ENCODE measurements at places on chromosomes 7 and 10.

DNA sequence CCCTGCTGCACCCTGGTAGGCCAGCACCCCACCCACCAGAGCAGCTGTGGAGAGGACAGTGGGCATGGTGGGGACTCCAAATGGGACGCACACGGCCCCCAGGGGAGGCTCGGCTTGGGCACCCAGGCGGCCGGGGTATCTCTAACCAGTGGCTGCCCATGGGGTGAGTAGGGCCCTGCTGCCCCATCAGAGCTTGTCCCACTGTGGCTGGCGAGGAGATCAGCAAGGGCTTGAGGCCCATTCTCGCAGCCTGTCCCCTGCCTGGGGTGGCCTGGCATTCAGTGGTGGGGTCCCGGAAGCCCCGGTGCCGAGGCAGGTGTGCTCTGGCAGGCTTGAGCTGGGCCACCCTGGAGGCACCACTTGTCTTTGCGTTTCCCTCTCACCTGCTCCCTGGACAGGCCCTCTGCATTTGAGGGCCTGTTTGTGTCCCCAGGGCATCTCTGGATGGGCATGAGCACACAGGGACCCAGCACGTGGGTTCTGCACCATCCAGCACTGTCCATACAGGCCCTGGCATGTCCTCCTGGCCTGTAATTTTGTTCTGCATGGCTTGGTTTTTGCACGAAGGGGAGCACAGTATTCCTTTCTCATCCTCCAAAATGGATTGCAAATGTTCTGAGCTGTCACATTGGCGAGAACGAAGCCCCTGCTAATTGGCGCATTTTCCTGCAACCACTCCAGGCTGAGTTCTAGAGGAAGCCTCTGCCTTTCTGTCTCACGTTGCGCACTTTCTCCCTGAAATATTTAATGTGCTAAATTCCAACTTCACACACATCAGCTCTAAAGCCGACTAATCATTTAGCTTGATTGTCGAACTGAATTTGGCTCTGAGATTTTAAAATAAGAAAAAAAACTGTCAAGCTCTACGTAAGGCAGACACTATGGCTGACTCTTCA lies 27.2 kb downstream of the PWWP2B start:
- DNase-seq: no peak

DNA sequence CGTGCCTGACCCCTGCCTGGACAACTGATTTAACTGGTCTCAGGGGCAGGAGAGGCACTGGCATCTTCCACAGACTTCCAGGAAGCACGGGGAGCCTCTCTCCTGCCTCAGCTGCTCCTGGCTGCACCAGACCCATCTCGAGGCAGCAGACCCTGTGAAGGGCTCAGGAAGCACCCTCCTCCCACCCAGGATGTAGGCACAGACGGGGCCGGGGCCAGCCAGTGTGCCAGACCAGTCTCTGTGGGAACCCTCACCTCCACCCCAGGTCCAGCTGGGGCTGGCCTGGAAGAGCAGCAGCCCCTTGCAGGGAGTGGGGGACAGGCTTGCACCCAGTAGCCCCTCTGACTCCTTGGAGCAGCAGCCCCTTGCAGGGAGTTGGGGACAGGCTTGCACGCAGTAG lies 56.3 kb downstream of the RASGEF1A start:
- no peak for DNase-seq

GRCh38 chr10:21891439-21891838 lies 112.1 kb downstream of the DNAJC1 start:
- no peak for DNase-seq

DNA sequence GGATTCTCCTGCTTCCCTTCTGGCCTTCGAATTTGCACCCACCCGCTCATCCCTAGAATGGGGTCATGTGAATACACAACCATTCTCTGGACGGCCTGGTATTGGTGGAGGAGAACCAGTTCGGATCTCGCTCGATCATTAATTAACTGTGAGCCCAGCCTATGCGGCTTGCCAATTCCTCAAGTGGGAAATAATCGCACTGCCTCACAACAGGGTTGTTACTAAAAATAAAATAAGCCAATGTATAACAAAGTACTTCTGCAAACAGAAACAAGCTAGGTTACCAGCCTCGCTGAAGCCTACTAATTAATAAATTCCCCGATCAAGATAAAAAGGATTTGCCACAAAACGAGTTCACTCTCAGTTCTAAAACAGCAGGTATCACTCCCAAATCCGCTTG lies 16.2 kb downstream of the CTBP2 start:
- DNase-seq: no peak

GRCh38 chr10:13787015-13787421 lies 200.3 kb downstream of the PRPF18 start:
- peak; percentile 67 for DNase-seq

- no peak for DNase-seq
Observed at GRCh38 chr10:84224411-84225028, 824 bp downstream of the LRIT2 start.

GRCh38 chr10:77600640-77601039 lies 37.0 kb downstream of the KCNMA1 start:
- DNase-seq: no peak

DNA sequence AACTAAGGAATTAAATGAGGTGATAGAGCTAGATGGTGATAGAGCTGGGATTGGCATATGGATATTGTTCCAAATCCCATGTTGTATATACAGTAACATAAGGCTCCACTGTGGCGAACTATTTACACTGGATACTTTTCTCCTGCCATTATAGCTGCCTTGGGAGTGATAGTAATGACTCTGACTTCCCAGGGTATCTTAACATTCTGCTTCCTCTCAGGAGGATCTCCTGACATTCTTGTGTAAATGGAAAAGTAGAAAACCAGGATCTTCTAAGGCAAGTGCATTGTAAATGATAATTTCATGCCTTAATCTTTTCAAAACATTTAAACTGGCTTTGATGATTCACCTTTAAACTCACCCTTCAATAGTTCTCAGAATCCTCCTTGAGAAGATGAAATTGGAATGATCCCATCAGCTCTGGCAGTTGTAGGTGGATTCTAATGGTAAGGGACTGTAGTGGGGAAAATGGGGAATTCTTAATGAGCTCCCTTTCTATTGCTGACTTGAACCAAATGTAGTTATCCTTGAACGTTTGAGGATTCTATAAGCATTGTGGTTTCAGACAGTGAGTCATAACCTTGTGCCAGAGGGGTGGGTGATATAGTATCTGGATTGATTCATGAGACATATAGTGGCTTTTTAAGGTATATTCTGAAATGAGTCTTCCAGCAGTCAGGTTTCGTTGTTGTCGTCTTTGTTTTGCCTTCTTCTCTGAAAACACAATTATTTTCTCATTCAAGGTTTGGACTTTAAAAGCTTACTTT lies 450.0 kb downstream of the SUGCT start:
- no peak for DNase-seq

GRCh38 chr10:59823111-59823510 lies 69.9 kb upstream of the MRLN start:
- no peak for DNase-seq

GRCh38 chr10:63667596-63668480 lies 146.6 kb downstream of the REEP3 start:
- no peak for DNase-seq

DNA sequence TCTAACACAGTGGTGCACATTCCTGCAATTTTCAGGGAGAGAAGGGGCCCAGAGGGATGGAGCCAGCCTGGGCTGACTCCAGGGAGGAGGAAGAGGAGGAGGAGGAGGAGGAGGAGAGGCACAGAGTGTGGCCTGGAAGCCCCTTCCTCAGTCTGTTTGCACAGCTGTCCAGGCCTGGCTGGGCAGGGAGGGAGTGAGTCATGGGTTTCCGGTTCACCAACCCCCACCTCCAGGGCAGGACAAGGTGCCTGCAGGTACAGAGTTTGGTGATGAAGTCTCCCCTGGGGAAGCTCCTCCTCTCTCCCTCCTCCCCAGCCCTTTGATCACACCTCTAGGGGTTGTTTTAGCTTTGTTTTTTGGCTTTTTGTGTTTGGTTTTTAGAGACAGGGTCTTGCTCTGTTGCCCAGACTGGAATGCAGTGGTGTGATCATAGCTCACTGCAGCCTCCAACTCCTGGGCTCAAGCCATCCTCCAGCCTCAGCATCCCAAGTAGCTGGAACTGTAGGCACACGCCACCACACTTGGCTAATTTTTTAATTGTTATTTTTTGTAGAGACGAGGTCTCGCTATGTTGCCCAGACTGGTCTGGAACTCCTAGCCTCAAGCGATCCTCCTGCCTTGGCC lies 77.5 kb upstream of the CUX1 start:
- no peak for DNase-seq

DNA sequence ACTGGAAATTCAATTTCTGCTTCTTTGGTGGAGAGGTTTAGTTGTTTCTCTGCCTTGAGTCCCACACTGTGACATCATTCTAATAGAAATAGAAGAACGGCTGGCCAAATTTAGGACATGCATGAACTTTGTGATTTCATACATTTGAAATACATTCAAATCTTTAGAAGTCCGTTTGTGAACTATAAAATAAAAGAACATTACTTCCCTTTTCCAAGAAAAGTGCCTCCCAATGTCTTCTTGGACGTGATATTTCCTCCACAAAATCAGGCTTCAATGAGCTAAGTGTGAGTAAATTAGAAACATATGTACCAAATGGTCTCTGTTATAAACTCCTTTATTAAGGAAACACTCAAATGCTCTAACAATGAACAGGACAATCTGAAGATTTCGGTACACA lies 314.5 kb upstream of the AKR1E2 start:
- no peak for DNase-seq

DNA sequence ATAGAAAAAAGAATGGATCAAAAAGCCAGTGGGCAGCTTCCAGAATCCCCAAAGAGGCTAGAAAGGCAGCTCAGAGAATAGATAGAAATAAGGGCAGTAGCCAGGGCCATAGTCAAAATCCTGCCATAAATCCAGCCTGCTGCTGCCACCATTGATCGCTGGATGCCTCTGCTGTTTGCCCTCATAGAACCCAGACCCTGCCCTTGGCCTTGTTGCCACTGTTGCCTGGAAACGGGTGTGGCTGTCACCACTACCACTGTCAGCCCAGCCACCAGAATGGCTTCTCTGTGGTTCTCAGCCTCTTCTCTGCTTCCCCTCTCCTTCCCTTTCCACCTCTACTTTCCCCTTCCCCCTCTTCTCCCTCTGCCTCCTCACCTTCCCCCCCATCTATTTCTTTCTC lies 57.8 kb downstream of the HHEX start:
- no peak for DNase-seq

DNA sequence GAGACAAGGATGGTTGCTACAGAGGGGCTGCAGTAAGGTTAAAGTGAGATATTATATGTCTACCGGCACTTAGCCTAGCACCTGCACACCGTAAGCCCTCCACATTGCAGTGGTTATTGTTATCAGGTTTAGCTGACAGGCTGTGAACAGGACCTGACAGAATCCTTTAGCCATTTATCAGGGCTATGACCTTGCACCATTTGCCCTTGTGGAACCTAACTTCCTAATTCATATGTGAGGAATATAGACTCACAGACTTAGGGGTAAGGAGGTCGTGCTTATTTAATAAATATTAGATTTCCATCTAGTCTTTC lies 10.1 kb downstream of the NCOA4 start:
- no peak for DNase-seq

- no peak for DNase-seq
Observed at GRCh38 chr7:137135654-137136350, 207.7 kb downstream of the PTN start.

GRCh38 chr10:56178210-56178609 lies 182.8 kb downstream of the ZWINT start:
- DNase-seq: no peak

GRCh38 chr10:62054408-62054807 lies 152.9 kb downstream of the ARID5B start:
- no peak for DNase-seq

DNA sequence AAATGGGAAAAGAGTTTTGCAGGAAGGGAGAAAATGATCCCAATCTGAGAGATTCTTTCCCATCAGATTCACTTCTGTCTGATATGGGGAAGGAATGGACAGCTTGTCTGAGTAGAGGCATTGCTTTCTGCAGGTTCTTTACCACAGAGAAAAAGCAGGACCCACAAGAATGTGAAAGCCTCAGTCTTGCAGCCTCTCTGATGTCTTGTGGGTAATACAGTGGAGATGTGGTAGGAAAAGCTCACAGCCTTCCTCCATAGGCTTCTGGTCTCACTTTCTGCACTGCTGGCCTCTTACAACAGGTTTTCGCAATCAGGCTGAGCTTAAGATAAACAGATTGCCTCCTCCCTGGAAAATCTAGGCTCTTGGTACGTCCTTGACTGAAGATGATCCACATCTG lies 551 bp downstream of the IFIT1 start:
- no peak for DNase-seq

DNA sequence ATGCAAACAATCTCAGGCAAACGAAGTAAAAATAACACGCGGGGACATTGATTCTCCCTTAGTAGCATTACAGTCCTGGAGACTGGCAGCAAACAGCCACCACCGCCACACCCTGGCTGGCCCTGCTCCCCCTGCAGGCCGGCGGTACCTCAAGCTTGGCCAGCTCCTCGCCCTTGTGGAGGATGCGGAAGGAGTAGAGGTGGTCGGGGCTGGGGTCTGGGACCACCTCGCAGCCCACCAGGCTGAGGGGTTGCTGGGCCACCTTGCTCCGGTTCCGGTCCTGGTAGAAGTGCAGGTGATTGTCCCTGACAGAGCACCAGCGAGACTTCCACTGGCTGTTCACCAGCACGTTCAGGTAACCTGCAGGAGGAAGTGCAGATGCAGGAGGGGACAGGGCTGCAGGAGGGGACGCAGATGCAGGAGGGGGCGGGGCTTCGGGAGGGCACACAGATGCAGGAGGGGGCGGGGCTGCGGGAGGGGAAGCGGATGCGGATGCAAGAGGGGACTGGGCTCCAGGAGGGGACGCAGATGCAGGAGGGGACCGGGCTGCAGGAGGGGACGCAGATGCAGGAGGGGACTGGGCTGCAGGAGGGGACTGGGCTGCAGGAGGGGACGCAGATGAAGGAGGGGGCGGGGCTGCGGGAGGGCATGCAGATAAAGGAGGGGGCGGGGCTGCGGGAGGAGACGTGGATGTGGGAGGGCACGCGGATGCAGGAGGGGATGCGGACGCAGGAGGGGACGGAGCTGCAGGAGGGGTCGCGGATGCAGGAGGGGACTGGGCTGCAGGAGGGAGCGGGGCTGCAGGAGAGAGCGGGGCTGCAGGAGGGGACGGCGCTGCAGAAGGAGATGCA lies 65.7 kb downstream of the VWA2 start:
- no peak for DNase-seq

DNA sequence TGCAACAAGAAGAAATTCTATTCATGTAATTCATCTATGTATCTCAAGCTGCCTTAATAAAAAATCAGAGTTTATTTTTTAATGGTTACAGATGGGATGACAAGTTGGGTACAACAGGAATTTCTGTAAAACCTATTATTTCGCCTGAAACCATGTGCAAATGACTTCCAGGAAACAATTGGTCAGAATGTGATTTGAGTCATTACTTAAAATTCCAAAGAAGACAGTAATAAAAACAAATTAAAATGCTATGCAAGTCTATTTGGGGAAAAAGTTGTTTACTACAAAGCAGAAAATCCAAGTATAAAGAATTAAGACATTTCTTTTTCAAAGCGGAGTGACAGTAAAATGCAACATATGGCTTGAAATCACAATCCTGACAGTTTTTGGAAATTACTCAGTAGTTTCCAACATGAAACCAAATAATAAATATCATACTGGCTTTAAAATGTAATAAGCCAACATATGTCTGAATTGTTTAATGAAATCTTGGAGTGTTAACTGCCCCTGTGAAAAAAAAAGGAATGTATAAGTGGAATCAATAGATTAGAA lies 41.5 kb upstream of the SEMA3C start:
- no peak for DNase-seq
